ENCODE measurements at places on chromosomes 1 and 21.

DNA sequence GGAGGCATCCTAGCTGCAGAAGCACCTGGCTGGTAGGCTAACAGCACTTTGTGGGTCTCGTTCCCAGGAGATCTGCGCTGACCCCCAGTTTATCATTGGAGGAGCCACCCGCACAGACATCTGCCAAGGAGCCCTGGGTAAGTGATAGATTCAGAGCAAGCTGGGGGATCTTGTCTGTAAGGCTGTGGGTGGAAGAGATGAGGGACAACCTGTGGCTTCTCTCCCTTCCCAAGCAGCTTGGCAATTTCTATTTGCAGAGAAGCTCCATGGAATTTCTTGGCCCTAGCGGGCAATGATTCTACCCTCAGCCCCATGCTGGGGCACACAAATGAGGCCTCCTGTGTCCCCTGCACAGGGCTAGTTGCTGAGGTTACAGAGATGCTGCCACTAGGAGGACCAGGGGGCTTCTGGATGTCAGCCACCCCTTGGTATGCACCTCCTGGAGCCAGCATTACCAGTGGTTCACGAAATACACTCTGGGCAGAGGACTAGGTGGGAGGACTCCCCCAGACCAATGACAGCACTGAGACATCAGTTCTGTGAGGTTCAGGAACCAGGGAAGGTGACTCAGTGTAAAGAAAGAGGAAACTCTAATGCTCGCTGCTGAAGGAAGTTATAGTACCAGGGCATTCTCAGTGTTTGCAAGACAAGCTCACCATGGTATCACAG lies 5.5 kb downstream of the CAPN2 start:
- no peak for DNase-seq

GRCh38 chr1:154443274-154444013 lies 38.3 kb downstream of the IL6R start:
- DNase-seq: no peak

DNA sequence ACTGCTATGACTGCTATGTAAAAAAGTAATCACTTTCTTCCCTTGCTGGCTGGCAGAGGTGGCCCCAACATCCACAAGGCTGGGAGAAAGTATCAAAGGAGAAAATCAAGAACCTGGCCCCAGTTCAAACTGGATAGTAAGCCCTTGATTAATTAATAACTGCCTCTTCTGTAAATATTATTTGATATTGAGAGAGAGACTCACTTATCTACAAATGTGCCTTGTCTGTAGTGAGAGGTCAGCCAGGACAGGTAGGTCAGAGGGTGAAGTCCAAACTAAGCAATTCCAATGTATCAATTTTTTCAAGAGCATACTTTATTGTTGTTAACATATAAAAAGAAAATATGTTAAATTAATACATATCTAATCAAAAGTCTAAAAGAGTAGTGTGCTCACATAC lies 23.8 kb upstream of the TARBP1 start:
- no peak for DNase-seq

DNA sequence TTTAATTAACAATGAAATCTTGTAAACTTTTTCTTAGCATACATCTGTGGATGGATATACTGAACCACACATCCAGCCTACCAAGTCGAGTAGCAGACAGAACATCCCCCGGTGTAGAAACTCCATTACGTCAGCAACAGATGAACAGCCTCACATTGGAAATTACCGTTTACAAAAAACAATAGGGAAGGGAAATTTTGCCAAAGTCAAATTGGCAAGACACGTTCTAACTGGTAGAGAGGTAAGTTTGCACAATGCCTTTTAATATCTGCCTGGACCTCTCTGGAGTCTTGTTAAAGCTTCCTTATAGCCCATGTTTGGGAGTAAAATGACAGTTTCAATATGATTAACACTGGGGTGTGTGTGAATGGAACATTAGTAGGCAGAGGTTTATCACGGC lies 51.4 kb downstream of the MARK1 start:
- no peak for DNase-seq

GRCh38 chr1:172043900-172044299 lies 202.6 kb downstream of the DNM3 start:
- no peak for DNase-seq

DNA sequence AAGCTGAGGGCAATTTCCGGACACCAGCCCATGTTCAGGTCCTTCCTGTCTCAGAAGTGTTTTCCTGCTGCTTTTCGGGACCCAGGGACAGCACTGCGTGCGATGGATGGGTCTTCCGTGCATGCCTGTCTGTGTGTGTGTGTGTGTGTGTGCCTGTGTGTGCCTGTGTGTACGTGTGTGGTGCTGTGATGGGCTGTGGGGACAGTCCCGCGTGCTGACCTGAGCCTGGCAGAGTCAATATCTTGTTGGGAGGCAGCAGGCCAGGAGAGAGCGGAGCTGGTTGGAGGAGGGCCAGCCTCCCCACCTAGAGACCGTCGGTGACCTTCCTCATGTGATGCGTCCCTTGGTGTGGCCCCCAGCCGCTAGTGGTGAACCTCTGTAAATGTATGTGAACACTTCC lies 13.7 kb downstream of the SKI start:
- DNase-seq: no peak

DNA sequence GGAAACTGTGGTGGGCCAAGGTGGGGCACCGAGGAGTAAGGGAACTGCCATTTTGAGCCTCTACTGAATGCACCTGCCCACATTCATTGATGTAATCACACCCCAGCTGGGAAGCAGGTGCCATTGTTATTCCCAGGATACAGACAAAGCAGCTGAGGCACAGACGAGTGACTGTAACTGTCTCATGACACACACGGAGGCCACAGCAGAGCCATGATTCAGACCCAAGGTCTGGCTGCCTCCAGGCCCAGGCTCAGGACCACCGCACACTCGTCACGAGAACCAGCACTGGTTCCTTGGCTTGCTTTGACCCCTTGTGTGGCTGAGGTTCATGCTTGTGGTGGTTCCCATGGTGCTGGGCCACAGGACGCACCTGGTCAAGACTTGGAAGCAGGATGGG lies 45.6 kb upstream of the CLIC4 start:
- DNase-seq: no peak

GRCh38 chr1:216612291-216612690 lies 110.9 kb downstream of the ESRRG start:
- DNase-seq: no peak

DNA sequence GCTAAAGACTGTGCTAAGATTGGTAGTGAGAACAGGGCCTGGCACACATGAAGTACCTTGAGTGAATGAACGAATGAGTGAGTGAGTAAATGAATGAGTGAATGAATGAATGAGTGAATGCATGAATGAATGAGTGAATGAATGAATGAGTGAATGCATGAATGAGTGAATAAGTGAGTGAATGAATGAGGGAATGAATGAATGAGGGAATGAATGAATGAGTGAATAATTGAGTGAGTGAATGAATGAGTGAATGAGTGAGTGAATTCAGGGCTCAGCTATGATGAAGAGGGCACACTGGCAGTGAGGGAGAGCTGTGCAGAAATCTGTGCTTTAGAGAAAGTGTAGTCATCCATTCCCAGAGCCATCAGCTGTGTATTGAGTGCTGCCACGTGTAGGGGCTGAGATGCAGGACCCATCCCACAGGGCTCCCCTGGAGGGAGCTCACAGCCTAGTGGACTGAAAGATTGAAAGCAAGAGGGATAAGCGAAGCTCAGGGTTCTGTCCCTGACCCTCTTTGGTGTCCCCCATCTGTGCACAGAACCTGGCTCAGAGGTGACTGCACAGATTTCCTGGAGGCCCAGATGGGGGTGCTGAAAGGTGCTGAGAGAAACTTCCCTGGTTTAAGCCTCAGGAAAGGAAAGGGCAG lies 217.9 kb upstream of the VAMP3 start:
- DNase-seq: no peak

GRCh38 chr1:204962742-204963632 lies 80.0 kb upstream of the CNTN2 start:
- no peak for DNase-seq

DNA sequence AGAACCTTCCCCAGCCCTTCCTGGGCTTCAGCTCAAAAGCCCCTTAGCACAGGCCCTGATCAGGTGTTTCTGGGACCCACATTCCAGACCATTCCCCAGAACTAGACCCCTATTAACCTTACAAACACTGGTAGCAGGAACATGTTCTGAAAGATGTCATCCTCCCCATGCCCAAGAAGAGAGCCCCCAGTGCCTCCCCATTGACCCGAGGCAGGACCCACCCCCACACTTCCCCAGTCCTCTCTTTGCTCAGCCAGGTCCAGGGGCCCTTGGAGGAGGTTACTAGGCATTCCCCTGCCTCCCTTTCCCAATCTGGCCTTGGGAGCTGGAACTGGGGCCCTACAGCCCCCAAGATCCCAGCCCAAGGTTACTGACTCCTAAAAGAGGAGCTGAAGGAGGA lies 38.9 kb upstream of the HMGB4 start:
- no peak for DNase-seq

DNA sequence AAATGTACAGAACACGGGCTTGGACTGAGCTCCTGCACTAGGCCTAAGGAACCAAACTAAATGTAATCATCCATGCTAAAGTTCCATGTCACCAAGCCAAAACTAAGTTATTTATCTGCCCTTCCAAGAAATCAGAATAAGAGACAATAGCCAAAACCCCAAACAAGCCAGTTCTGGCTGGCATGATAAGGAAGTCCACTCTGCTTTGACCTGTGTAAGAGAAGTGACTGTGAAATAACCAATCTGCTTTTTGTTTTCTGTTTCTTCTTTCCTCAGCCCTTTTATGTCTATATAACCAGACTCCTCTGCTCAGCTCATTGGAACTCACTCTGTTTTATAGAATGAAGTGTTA lies 15.1 kb downstream of the PLPPR5 start:
- DNase-seq: no peak

- no peak for DNase-seq
These were observed 12.8 kb upstream of the RGS16 start for GRCh38 chr1:182617014-182617429.

GRCh38 chr21:44449473-44450363 lies 5.6 kb upstream of the LRRC3 start:
- no peak for DNase-seq

GRCh38 chr1:165915480-165915879 lies 88.1 kb downstream of the UCK2 start:
- no peak for DNase-seq

DNA sequence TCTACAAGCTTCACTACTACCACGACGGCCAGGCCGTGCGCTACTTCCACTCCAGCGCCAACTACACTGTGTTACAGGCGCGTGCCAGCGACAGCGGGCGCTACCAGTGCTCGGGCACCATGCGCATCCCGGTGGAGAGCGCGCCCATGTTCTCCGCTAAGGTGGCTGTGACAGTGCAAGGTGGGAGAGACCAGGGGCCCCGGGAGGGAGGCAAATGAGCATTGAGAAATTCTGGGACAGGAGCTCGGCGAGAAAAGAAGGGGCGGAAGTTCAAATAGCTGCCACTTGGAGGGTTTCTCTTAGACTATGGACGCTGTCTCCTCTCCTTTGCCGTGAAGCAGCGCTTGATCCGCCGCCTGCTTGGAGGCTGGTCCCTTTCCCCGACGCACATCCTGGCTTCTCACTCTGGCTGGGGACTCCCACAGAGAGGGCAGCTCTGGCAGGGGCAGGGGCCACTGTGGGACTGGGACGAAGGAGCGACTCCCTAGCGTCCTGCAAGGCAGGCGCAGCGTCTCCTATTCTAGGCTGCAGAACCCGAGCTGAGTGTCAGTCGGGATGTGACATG lies 4.6 kb downstream of the FCRLB start:
- no peak for DNase-seq

DNA sequence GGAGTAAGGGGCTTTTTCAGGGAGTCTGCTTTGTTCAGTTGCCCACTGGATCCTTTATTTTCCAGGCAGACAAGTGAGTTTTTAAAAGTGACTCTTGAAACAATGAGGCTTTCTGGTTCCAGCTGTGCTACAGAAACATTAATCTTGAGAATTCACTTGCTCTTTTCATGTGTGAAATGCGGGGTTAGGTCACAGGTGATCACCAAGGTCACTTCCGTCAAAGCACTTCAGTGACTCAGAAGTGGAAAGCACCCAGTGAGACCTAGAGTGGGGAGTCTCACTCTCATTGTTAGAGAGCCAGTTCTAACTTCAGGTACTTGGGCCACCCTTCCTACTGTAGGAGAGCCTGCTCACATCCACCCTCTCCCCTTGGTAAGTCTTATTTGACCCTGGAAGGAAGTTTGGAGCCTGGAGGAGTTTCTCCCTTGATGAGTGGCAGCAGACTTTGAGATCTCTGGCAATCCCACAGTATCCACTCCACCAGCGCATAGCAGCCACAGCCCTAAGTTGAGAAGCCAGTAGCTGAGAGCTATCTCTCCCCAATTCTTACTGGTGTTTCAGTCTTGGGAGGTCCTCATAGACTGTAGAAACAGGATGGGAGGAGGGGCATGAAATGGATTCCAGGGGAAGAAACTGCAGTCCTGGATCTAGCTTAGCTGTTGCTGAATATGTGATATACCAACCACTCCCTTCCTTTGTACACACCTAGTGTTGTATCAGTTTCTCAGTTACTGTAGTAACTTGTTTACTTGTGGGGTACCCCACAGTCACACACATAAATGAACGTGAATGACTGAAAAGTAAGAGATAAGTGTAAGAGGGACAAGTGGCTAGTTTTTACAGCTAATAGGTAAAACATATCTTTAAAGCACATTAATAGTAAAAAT lies 3.1 kb downstream of the TACSTD2 start:
- no peak for DNase-seq

DNA sequence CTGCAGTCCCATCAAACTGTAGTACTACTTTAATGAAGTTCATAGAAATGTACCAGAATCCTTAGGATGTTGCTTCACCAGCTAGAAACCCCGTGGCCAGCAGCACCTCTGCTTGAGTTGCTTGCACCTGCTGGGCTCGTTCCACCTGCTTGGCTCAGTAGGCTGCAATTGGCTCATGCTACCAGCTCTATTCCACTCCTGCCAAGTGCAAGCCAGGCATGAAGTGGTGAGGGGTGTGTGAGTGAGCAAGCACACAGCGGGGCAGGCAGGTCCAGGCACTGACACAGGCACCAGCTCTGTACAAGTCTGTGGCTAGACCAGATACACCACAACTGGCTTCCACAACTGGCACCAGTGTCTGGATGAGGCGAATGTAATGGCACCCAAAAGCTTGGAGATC lies 209.9 kb downstream of the AMY1C start:
- DNase-seq: no peak

- DNase-seq: no peak
These were observed 119.6 kb downstream of the IER5 start for GRCh38 chr1:181208083-181208482.

DNA sequence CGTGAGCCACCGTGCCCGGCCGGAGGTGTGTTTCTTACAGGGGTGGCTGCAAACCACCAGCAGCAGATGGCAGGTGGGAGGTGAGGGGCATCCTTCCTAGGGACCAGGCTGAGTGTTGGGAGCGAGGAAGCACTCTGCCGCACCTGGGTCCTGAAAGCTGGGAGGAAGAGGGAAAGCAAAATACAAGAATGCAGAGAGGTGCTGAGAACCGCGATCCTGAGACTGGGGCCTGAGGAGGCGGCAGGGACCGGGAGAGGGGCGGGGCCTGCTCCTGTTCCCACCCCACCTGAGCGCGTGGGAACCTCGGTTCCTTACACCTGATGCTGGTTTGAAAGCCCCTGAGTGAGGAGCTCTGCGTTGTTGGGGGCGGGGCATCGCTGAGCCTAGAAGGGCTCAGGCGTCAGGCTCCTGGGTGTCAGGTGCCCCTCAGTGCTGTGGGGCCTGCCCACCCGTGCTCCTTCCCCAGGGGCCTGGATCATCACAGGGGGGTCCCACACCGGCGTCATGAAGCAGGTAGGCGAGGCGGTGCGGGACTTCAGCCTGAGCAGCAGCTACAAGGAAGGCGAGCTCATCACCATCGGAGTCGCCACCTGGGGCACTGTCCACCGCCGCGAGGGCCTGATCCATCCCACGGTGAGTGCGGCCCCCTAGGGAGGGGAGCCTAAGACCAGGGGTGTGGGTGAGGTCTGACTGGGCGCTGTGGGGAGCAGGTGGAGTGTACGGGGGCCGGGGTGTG lies 15.5 kb downstream of the TRPM2 start:
- no peak for DNase-seq

GRCh38 chr21:40641042-40641441 lies 205.9 kb downstream of the DSCAM start:
- no peak for DNase-seq

All from kidney epithelial cell (primary cell).